CD4-positive, alpha-beta T cell treated with Interleukin-2 at 100 ng/mL for 4 hours (primary cell): ENCODE measurements at places on chromosomes 3 and 15.

DNA sequence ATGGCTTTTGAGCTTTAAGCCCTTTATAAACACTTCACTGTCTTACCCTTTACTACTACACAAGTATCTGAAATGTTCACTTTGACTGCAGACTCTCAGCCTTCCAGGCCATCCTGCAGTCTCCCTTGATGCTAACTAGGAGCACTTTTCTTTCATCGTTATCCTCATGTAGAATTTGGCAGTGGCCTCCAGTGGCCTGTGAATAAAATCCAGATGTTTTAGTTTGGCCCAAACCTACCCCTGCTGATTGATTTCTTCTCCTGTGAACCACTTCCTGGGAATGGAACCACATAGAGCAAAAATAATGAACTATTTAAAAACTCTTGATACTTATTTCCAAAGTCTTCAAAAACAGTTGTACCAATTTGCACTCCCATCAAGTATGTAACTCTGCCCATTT, 271.9 kb downstream of the FEZF2 start:
- DNase-seq, result no peak

- no peak for DNase-seq
Observed at GRCh38 chr3:55910543-55910942, 423.4 kb upstream of the WNT5A start.

GRCh38 chr3:71978150-71978721, 193.3 kb upstream of the PROK2 start:
- no peak for DNase-seq

DNA sequence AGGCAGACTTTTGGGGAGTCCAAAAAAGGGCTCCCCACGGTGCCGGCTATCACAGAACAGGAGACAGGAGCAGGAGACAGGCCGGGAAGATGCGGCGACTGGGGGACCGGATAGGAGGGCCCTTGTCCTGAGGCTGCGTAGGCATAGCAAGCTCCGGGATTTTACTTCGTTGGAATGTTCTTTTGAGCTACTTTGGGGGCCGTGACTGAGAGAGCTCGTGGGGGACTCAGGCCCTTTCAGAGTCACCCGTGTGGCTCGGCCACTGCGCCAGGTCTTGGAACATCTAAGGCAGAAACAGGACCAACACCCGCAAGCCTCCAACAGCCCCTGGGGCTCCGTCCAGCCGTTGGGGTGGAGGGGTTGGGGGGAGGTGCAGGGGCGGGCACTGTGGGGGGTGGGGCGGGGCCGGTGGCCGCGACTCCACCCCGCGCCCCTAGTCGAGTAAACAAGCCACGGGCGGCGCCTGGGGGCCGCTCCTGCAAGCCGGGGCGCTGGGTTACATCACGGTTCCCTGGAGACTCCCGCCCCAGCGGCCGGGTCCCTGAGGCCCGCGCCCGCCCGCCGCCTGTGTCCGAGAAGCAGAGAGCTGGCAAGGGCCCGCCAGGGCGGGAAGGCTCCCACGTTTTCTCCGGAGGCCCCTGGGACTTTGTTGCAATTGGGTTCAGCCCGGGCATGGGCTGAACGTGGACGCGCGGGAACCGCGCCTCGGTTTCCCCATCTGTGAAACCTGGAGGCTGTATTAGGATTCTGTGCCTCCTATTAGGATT, 23.3 kb upstream of the C15orf39 start:
- DNase-seq, result no peak

DNA sequence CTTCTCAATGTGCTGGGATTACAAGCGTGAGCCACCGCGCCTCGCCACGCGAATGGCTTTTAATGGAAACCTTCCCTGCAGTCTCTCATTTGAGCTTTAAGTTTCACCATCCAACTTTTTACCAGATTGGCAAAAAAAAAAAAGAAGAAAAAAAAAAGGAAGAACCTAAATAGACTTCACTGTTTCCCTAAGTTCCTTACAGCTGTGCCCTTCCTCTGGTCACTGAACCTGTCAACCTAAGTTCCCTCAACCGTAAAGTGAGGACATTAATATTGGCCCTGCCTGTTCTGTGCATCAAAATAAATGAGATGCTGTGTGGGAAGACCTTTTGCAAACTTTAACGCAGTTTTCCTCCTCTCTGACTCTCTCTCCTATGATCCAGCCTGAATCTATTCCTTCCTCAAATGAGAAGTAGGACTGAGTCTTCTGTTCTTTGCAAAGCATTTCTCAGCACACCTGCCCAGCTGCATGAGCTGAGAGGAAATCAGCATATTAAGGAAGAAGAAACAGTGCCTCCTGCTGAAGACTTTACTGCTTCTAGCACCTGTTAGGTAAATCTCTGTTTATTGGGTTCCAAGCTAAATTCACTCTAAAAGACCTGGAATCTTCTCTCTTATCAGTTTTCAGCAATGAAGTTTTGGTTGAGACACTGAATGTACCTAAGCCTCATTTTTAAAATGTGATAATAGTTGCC, 99.6 kb upstream of the ETV5 start:
- DNase-seq, result no peak

GRCh38 chr3:72974956-72975355, 21.7 kb upstream of the PPP4R2 start:
- no peak for DNase-seq

- DNase-seq, result no peak
Observed at GRCh38 chr3:82556113-82556512, 794.7 kb upstream of the GBE1 start.

DNA sequence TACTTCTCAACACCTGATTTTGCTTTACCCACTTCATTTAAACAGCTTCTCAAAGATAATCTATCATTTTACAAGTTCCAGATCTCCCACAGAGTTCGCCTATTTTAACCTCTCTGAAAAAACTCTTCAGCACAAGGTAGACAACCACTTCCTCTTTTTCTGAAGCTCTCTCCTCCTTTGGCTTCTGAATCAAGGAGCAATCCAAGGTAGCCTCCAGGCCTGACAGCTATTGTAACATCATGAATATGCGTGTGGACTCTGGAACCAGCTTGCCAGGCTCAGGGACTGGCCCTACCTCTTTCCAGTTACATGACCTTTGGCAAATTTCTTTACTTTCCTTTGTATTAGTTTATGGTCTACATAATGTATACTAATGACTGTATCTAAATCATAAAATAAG, 405.9 kb upstream of the ZNF385D start:
- DNase-seq, result no peak

GRCh38 chr3:21017115-21017852, 733.7 kb downstream of the ZNF385D start:
- DNase-seq, result no peak

- DNase-seq, result no peak
Observed at GRCh38 chr3:70916375-70917055, 604.1 kb upstream of the MDFIC2 start.

- no peak for DNase-seq
Observed at GRCh38 chr3:21509731-21510470, 241.1 kb downstream of the ZNF385D start.

GRCh38 chr3:123960781-123961507, at the start of gene CCDC14:
Gene CCDC14, minus strand, starts transcription at chr3:123961229. Its CDS starts 56 bp downstream, at chr3:123961173.
- peak; percentile 73 for DNase-seq

GRCh38 chr3:11643605-11644087, at the start of gene VGLL4:
Gene VGLL4, minus strand, starts transcription at chr3:11643915. Its CDS starts 397 bp downstream, at chr3:11643518.
- DNase-seq, result peak; percentile 57

GRCh38 chr3:56458496-56459103, 9.7 kb downstream of the ERC2 start:
- DNase-seq, result no peak

GRCh38 chr15:90873488-90873997, 5.2 kb downstream of the FURIN start:
- no peak for DNase-seq

GRCh38 chr15:73750438-73750837, 2.7 kb downstream of the INSYN1 start:
- no peak for DNase-seq

GRCh38 chr15:80870893-80871292, 91.7 kb downstream of the CEMIP start:
- no peak for DNase-seq
